ENCODE measurements at places on chromosomes 7 and 10.

DNA sequence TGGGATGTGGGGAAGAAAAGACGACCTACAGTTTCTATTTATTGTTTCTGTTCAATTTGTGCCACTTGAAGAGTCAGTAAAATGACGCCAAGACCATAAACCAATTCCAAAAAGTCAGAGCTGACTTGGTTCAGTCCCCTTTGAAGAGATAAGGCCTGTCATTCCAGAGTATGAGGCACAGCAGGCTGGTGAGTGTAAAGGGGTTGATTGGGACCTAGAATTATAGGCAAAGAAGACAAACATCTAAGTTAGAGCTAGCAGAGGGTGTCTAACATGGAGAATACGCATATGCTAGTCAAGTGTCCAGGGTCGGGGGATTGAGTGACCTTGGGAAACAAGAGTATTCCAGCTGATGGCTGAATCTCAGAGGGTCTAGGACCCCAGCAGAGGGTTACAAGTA, 23.6 kb downstream of the NRP1 start:
- DNase-seq: no peak

DNA sequence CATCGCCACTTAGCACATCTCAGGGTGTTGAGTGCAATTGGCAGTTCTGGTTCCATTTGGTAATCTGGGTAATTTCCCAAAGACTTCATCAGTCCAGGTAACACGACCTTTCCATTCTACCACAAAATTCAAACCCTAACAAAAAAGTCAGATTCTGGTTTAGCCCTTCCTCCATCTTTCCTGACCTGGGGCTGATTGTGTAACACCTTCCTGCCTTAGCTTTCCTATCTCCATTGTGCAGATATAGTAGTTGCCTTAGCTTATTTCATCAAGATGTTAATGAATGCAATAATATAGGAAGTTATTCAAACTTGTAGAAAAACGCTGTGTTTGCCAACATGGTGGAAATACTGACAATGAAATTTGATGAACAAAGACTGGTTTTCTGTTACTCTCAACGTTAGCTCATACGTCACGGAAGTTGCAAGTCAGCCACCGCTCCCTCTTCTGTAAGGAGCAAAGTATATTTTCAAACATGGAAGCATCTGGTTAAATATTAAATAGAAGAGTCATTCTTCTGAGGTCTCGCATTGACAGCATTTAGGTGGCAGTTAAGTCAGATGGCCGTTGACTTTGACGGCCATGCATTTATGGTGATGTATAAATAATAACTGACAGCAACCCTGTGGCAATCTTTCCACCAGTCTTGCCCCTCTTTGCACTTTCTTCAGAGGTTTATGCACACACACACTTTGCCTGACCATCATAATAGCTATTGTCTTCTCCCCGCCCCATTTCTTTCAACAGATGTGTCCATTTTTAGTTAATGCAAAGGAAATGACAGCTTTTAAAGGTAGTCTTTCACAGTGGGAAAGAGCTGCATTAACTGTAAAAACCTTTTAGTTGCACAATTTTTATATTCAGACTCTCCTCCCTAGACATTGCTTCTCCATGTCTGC, 205.1 kb upstream of the BMPER start:
- no peak for DNase-seq

DNA sequence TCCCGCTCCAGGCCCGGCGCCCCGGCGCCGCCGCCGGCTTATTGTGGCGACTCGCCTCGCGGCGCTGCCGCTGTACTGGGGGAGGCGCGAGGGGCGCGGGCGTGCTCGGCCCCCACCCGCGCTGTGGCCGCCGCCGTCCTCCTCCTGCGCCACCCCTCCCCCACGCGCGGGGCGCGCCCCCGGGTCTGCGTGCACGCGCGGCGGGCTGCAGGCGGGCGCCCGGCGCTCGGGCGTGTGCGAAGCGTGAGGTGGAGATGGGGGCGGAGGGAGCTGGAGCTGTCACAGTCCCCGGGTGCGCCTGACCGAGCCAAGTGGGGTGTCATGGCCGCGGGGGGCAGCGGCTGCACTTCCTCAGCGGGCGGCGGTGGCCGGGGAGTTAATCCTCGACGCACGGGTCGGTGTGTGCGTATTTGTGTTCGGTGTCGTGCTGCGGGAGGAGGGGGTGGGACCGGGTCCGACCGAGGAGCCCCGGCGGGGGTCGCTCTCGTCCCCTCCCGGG, 672 bp downstream of the LCOR start:
- DNase-seq: peak; percentile 75

DNA sequence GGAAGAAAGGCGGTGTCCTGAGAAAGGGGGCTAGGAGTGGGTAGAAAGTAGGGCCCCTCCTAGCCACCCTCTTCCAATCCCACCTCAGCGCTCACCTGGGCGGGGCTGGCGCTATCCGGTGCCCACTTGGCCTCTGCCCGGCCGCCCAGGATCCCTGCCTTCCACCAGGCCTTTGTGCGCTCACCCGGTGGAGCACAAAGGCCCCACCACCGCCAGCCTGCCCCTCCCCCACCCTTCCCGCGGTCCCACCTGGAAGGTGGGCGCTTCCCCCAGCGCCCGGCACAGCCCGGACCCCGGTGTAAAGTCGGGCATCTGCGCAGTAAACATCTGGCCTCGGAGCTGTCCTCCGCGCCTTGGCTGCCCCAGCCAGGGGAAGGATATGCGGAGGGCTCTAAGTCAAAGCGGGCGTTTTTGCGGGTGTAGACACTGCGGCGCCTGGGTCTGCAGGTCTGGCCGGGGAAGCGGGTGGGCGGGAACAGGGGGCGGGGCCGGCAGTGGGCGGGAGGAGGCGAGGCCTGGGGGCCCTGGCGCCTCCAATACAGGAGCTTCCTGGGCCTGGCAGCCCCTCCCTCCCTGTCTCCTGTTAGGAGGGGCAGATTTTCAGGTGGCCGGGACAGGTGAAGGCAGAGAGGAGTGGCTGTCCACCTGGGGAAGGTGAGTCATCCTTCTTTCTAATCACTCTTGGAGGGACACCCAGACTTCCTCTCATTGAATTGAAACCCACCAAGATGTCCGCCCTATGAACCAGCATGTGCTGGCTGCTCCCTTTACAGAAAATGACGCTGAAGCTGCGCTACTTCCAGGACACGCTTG, 49.3 kb downstream of the PNLIPRP2 start:
- DNase-seq: no peak

DNA sequence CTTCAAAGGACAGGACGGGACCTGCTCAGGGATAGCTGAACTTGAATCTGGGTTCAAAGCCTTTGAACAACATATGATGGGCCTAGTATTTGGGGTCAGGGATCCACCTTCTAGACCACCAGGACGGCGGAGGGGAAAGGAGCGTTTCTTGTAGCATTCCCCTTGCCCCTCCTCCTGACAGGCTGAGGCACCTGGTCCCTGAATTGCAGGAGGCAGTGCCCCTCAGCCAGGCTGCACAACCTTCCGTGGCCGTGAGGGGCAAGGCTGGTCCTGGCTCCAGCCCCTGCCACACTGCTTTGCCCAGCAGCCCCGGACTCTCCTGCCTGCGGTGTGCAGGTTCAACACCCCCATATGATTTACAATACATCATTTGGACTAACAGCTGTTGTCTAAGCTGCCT, 58.1 kb downstream of the INSIG1 start:
- DNase-seq: no peak

DNA sequence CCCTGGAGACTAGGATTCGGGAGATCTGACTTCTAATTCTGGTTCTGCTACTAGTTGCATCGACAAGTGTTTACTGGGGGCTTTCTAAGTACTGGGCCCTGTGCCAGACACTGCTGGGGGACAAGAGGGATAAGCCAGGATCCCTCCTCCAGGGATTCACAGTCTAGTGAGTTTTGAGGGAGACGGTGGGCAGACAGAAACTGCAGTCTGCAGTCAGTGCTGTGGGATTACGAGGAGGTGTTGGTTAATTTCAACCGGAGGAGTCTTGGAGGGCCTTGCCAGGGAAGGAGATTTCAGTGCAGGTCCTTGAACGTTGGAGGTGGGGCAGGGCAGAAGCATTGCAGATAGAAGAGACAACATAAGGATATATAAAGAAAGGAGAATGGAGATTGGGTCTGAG, 3.5 kb upstream of the KCNH2 start:
- no peak for DNase-seq
